A549 treated with Hydrocortisone at 1 μM for 4 hours (cell line): ENCODE measurements at places on chromosomes 4 and X. TPM values are rescaled to one million over a fixed set of nuclear protein-coding genes. Genes with fewer than 3 reads are reported as not detected.

The MAGEA3 gene
- 2.5 to 5.0 TPM (median 2.7 TPM) in 5 replicates for total RNA-seq

The DCAF12L2 gene
- total RNA-seq = 0.07 to 0.10 TPM (median 0.08 TPM) in 4 of 5 replicates, not detected in the other

The CLNK gene
- not detected in 5 replicates for total RNA-seq

The RBM47 gene
- 19.6 to 28.3 TPM (median 25.4 TPM) in 5 replicates for total RNA-seq

The HTRA3 gene
- 15.5 to 20.4 TPM (median 19.2 TPM) in 5 replicates for total RNA-seq

The DAPP1 gene
- total RNA-seq = not detected in 5 replicates

The CXorf65 gene
- not detected in 5 replicates for total RNA-seq

The NKX3-2 gene
- total RNA-seq = 0.07 to 0.14 TPM (median 0.12 TPM) in 5 replicates

The EIF2S3 gene
- 118 to 207 TPM (median 131 TPM) in 5 replicates for total RNA-seq

The ARMCX4 gene
- total RNA-seq = 0.31 to 0.69 TPM (median 0.63 TPM) in 5 replicates

The ZNF275 gene
- total RNA-seq = 4.6 to 6.6 TPM (median 5.8 TPM) in 5 replicates

The NUP62CL gene
- total RNA-seq = 13.4 to 17.9 TPM (median 13.9 TPM) in 5 replicates

The NXF3 gene
- total RNA-seq = 0.08 to 0.09 TPM (median 0.09 TPM) in 3 of 5 replicates, not detected in the others

The XKRX gene
- total RNA-seq = 0.55 to 1.1 TPM (median 0.82 TPM) in 5 replicates

The DSPP gene
- not detected in 5 replicates for total RNA-seq

The HMGB3 gene
- total RNA-seq = 125 to 150 TPM (median 145 TPM) in 5 replicates

The TLR3 gene
- total RNA-seq = 0.25 to 0.40 TPM (median 0.33 TPM) in 5 replicates

The REELD1 gene
- total RNA-seq = 0.05 TPM in 1 of 5 replicates, not detected in the others

The CT47B1 gene
- not detected in 5 replicates for total RNA-seq

The CSAG3 gene
- total RNA-seq = not detected in 5 replicates

The KCTD8 gene
- total RNA-seq = not detected in 5 replicates

The KLHL5 gene
- total RNA-seq = 42.4 to 73.3 TPM (median 52.8 TPM) in 5 replicates

The SETD7 gene
- 33.3 to 52.5 TPM (median 40.0 TPM) in 5 replicates for total RNA-seq

The CSN1S1 gene
- not detected in 5 replicates for total RNA-seq

The RNF128 gene
- total RNA-seq = 0.07 to 0.13 TPM in 2 of 5 replicates, not detected in the others

The PHEX gene
- total RNA-seq = 0.31 to 0.42 TPM (median 0.35 TPM) in 5 replicates

The CYSLTR1 gene
- total RNA-seq = not detected in 5 replicates

The NXF2 gene
- not detected in 5 replicates for total RNA-seq

The MAP9 gene
- total RNA-seq = 3.3 to 5.5 TPM (median 4.9 TPM) in 5 replicates

The GRIA2 gene
- not detected in 5 replicates for total RNA-seq

The GIMD1 gene
- total RNA-seq = not detected in 5 replicates

The MFAP3L gene
- total RNA-seq = 3.0 to 5.4 TPM (median 4.1 TPM) in 5 replicates

The PCDH10 gene
- 0.10 to 0.16 TPM (median 0.12 TPM) in 5 replicates for total RNA-seq

The PNMA6A gene
- 3.9 to 5.1 TPM (median 4.4 TPM) in 5 replicates for total RNA-seq

The RTL9 gene
- 0.07 to 0.13 TPM (median 0.10 TPM) in 4 of 5 replicates, not detected in the other for total RNA-seq

The TCEAL9 gene
- 87.2 to 150 TPM (median 94.3 TPM) in 5 replicates for total RNA-seq

The MMRN1 gene
- total RNA-seq = not detected in 5 replicates

The SMARCA1 gene
- 31.8 to 61.7 TPM (median 45.1 TPM) in 5 replicates for total RNA-seq

The DCLK2 gene
- 8.2 to 10.1 TPM (median 8.6 TPM) in 5 replicates for total RNA-seq

The FDCSP gene
- not detected in 5 replicates for total RNA-seq

The F11 gene
- not detected in 5 replicates for total RNA-seq

The FMR1NB gene
- total RNA-seq = not detected in 5 replicates

The AREG gene
- total RNA-seq = 26.1 to 32.1 TPM (median 28.2 TPM) in 5 replicates

The CYP2U1 gene
- 1.3 to 1.8 TPM (median 1.6 TPM) in 5 replicates for total RNA-seq

The IL9R gene
- 0.08 to 0.44 TPM (median 0.22 TPM) in 5 replicates for total RNA-seq
